ENCODE measurements at places on chromosomes 7 and 10.

DNA sequence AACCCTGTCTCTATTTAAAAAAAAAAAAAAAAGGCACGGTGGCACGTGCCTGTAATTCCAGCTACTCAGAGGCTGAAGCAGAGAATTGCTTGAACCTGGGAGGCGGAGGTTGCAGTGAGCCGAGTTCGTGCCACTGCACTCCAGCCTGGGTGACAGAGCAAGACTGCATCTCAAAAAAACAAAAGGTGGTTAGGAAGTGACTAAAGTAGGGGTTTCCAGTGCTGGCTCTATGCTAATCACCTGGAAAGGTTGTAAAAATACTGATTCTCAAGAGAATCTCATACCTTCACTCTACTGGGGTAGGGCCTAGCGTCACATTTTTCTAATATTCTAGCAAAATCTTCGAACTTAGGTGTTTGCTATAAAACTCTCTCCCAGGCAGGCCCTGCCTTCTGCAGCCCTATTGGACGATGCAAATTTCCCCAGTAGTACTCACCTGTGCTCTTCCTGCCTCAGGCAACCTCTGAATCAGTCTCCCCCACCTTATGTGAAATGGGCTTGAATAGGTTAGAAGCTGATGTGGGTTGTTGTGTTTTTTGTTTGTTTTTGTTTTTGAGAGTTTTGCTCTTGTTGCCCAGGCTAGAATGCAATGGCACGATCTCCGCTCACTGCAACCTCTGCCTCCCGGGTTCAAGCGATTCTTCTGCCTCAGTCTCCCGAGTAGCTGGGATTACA is 3.5 kb downstream of the ZP3 start:
- no peak for DNase-seq

DNA sequence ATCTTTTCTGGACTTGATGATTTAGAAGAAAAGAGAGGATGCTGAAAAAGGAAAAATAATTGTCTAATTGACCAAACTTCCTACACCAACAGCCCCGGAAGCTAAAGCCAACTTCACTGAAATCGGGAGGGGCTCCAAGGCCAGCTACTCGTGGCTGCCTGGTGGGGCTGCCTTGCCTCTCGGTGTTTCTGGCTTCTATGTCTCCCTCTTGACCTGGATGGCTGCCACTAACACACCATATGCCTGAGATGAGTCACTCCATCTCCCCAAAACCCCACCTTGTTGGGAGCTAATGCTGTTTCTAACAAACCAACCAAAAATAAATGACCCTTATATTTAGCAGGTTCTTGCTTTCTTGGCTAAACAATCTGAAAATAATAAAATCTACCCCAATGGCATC is 87.6 kb upstream of the AFAP1L2 start:
- DNase-seq = no peak

DNA sequence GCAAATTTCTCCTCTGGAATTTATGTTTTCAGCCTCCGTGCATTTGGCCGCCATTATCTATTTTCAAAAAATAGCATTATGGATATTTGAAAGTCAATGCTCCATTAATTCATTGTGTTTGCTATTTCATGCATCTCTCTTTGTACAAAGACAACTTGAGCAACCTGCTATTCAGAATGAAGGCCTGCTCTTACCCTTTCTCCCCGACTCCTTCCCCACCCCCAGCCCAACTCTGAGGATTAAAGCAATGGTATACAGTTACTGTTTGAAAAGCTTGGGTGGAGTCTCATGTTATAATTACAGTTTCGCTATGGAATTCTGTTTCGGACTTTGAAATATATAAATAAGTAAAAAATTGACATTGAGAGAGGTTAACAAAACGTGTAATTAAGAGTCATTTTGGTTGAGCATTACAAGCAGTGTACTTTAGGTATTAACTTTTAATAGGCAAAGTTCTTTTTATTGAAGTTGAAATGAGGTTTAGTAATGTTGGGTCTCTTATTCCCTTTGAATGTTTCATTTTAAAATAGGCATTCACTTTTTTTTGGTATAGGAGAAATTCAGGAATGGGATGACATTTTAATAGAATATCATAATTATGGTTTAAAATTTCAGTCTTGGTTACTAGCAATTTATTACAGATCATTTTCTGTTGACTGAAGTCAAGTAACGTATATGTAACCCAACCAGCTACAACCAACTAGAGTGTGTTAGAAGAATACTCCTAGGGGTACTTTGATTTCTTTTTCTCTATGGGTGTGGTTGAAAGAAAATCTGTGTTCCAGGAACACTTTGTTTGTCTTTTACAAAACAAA is 93.1 kb downstream of the ARID5B start:
- DNase-seq = no peak

GRCh38 chr10:121240011-121240410 is 358.2 kb downstream of the FGFR2 start:
- DNase-seq = no peak

DNA sequence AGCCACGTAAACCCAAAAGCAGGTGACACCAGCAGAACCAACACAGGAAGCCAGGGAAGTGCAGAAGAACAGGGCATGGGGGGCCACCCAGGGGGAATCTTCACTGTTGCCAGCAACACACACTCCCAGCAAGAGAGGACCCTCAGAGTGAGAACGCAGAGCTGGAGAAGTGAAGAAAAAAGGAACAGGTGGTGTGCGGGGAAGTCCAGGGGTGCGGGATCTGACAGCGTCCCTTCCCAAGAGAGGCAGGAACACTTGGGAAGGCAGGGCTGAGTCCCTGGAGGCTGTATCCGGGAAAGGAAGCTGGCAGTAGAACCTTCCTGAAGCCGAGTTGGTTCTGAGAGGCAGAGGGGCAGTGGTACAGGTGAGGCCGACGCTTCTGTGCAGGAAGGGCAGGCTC is 27.7 kb downstream of the AGAP4 start:
- no peak for DNase-seq

GRCh38 chr7:26151096-26151495 is 902 bp upstream of the NFE2L3 start:
- peak; percentile 53 for DNase-seq

GRCh38 chr7:43141091-43141490 is 28.6 kb downstream of the HECW1 start:
- no peak for DNase-seq

GRCh38 chr10:71542478-71542877 is 145.8 kb downstream of the CDH23 start:
- DNase-seq = no peak

DNA sequence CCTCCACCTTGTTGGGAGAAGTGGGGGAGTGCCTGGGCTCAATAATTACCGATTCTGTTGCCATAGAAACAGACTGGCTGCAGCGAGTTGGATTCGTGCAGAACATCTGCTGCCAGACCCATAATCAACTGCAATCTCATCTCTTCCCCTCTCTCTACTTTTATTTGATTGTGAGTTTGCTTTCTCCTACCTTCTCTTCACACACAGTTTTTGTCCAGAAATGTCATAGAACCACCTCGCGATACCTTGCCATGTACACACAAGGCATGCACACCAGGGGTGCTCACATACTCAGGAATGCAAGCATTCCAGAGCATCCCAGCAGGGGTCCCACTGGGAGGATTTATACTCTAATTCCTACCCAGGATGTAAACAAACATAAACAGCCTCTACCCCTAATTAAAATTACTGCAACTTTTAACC is 262.2 kb upstream of the AOAH start:
- no peak for DNase-seq

GRCh38 chr7:98674881-98675280 is 57.8 kb downstream of the NPTX2 start:
- DNase-seq = no peak

DNA sequence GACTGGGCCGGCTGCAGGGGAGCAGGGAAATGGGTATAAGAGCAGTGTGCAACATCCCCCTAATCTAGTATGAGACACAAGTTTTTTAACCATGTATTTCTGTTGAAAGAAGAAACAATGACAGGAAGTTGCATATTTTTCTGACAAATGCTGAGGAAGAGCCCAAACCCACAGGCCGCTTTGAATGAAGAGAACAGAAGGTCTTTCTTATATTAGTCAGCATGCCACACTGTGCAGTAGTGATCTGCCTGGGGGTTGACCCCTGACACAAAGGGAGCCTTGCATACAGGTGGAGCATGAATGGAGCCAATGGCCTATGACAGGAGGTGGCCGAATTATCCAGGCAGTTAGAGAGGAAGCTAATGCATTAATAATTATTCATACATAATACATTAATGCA is 518.3 kb downstream of the PLXDC2 start:
- DNase-seq = no peak

DNA sequence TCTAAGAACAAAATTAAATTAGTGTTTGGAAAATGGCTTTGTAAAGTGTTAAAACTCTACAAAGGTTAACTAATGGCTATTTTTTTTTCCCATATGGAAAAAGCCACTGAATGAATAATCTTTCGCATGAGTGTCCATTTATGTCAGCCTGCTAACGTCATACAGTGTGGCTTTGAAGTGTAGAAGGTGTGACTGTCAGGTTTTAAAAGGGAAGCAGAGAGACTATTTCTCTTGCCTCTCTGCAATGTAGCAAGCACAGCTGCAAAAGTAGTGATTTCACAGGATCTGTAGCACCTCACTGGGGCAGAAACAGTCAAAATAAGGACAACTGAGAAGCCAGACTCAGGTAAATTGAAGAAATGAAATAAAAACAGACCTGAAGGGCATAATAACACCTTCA is 53.4 kb downstream of the CREB5 start:
- no peak for DNase-seq

DNA sequence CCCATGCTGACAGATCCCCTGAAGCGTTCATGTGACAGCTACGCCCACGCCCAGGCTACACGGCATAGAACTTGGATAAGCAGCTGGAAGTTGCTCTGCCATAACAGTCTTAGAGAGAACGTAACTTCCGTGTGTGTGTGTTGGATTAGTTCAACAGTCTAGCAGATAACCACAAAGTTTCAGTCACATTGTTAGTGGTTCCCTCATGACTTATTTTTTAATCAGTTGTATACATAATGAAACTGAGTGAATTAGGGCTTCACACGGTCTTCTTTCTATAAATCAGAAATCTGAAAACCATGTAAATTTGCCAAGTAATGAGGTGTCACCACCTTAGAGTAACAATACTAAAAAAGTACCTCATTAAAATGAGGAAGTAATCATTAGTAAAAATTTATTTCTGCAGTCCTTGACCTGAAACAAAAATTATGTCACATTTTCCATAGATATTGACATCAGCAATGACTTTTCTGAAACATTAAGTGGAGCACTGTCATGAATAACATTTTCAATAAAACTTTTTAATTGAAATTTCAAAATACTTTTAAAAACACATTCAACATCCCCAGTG is 21.7 kb upstream of the MACC1 start:
- DNase-seq = peak; percentile 33

GRCh38 chr7:28990200-28990960 is 32.2 kb upstream of the TRIL start:
- DNase-seq = no peak

- DNase-seq = no peak
These were observed 228.7 kb downstream of the FRMD4A start for GRCh38 chr10:14102056-14102455.

DNA sequence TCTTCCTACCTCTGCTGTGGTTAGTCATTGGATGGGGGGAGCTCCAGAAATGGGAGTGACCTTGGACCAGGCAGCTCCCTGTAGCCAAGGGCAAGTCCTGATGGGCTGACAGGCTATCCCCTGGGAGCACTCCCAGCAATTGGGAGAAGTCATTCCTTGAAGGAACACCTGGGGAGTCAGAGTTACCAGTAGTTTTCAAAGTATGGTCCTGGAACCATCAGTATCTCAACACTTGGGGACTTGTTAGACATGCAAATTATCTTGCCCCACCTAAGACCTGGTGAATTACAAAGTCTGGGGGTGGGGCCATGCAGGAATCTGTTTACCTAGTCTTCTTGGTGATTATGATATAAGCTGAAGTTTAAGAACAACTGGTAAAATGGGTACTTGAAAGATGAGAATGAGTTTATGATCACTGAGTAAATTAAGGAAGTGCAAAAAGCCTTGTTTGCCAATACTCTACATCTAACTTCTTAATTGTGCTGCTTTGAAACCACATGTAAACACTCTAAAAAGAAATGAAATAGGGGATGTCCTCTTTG is 287.3 kb upstream of the LRRN3 start:
- no peak for DNase-seq

- DNase-seq = peak; percentile 67
These were observed 183.6 kb upstream of the NFE2L3 start for GRCh38 chr7:25968205-25968993.

- DNase-seq = no peak
These were observed 226.1 kb downstream of the CDC14C start for GRCh38 chr7:49150486-49150885.

DNA sequence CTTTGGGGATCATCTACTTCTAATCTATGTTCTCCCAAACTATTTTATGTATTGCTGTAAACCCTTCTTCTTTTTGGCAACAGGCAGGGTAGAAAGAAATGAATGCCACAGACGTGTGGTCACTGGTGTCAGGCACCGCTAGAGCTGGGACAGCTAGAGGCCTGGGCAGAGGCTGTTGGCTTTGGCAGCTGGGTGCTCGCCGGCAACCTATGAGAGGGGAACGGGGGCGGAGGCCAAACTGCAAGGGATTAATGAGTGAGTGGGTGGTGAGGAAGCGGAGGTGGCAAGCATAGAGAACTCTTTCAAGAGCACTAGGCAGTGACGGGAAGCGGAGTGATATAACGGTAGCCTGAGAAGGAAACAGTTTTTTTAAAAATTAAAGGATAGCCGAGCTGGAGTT is 78.5 kb downstream of the CREB5 start:
- DNase-seq = no peak

- peak; percentile 17 for DNase-seq
These were observed 45.8 kb downstream of the NRF1 start for GRCh38 chr7:129657363-129657762.

DNA sequence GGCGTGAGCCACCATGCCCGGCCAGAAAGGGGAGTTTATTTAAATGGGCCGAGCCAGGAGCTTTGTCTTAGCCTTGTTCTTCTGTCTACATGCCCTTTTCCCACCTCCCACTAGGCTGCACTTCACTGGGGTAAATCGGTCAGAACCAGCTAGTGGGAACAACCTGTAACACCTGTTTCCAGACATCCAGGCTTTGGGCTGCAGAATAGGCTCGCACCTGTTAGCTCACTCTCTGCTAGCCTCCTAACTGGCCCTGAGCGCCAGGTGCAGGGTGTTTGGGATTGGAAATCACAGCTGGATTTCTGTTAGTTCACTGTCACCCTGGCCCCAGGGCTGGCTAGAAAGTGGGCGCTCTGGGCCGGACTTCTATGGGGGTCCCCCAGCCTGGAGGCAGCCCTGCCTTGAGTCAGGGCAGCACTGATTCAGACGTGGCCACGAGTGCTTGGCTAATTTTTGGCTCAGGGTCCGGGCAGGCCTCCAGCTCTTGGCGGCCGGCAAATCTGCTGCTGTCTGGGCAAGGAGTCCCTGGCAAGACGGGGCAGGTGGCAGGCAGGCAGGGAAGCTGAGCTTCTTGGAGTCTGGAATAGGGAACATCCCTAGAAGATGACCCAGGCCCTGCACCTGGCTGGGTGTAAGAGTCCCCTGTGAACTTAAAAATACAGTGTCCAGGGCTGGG is 48.6 kb downstream of the GTF2IRD1 start:
- DNase-seq = no peak

GRCh38 chr10:112191791-112192190 is 8.2 kb upstream of the GPAM start:
- DNase-seq = no peak

- DNase-seq = no peak
These were observed 3.1 kb upstream of the BRI3 start for GRCh38 chr7:98278408-98278807.
